NCI-H774 (cell line): ENCODE measurements at places on chromosomes 11 and 22.
A peak's percentile ranks its signal among the peaks of the same experiment; 100 is the strongest.

DNA sequence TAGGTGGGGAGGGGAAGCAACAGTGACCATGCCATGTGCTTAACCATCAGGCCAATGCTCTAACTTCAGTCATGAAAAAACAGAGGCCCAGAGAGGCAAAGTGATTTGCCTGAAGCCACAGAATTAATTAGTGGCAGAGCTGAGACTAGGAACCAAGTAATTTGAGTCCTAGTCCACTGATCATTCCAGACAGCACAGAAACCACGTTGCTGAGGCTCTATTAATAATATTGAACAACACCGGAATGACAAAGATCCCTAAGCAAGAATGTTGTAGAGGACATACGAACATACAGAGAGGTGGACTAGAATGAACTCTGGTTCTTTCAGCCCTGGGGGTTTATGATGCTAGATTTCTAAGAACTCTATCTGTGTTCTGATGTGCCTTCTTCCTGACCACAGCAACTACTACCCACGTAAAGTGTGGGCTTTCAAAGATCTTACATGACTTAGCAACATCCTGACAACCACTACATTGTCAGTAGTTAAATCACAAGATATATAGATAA is 92.3 kb downstream of the GAB2 start:
- DNase-seq = no peak

GRCh38 chr22:49278340-49278739 is 549.3 kb downstream of the BRD1 start:
- no peak for DNase-seq

- DNase-seq = no peak
Observed at GRCh38 chr11:128133501-128133900, 453.9 kb downstream of the ETS1 start.

DNA sequence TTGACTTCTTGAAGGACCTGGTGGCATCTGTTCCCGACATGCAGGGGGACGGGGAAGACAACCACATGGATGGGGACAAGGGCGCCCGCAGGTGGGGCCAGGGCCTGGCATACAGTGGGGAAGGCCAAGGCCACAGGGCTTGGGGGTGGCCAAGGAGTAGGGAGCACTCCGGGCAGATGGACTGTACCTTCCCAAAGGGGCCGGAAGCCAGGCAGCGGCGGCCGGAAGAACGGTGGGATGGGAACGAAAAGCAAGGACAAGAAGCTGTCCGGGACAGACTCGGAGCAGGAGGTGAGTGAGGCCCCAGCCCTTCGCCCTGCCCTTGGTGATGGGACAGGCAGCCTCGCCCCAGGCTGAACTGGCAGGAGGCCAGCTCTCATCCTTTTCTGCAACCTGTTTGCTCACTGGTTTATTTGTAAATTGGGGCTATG is 1.2 kb downstream of the DRAP1 start:
- no peak for DNase-seq

DNA sequence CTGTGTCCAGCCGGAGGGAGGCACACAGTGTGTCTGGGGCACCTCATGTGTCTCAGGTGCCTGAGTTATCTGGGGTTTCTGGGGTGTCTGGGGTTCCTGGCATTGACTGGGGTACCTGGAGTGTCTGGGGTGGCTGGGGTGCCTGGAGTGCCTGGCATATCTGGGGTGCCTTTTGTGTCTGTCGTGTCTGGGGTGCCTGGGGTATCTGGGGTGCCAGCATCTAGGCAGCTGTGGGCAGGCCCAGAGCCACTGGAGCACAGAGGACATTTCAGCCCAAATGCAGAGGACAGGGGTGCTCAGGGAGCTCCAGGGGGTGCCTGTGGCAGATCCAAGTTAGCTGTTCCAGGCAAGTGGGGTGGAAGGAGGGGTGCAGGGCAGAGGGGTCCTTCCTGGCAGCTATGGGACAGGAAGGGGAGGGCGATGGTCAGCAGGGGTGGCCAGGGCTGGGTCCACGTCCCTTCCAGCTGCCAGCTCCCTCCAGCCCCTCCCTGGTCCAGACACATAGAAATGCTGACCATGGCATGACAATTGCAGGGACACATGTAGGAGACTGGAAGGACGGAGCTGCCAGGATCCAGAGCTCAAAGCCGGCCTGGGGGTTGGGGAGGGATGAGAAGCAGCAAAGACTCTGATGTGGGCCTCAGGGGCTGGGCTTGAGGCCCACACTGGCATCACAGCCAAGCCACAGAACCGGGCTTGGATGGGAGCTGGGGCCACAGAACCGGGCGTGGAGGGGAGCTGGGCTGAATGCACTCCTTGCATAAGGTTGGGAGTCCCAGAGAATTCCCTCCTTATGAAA is 133.0 kb downstream of the BRD1 start:
- no peak for DNase-seq

GRCh38 chr22:47395481-47395880 is 633.0 kb downstream of the TBC1D22A start:
- peak; percentile 8 for DNase-seq

DNA sequence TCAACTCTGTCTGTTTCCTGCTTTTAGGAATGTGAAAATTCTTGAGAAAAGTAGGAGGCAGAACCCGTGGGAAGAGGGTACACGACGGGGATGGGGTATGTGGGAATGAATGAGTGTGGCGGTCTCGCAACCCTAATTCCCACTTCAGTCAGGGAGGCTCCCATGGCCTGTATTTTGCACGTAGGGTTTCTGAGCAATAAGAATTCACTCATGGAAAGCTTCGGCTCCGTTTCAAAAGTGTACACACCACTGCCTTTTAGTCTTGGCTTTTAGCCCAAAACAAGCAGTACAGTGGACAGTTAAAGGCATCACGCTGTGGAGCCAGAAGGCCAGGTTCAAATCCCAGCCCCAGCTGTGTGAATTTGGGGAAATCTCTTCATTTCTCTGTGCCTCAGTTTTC is 116.7 kb downstream of the MN1 start:
- DNase-seq = no peak

- DNase-seq = no peak
Observed at GRCh38 chr11:16956538-16957153, 57.6 kb downstream of the PLEKHA7 start.

- no peak for DNase-seq
Observed at GRCh38 chr11:15233371-15234165, 118.8 kb downstream of the INSC start.

GRCh38 chr11:66595245-66595904 is 2.4 kb downstream of the CCS start:
- DNase-seq = no peak

GRCh38 chr11:27212248-27212780 is 150.7 kb downstream of the CCDC34 start:
- no peak for DNase-seq

GRCh38 chr11:71399341-71399740 is 48.9 kb downstream of the DHCR7 start:
- DNase-seq = no peak

GRCh38 chr11:2807801-2808241 is 77.8 kb downstream of the CDKN1C start:
- no peak for DNase-seq

DNA sequence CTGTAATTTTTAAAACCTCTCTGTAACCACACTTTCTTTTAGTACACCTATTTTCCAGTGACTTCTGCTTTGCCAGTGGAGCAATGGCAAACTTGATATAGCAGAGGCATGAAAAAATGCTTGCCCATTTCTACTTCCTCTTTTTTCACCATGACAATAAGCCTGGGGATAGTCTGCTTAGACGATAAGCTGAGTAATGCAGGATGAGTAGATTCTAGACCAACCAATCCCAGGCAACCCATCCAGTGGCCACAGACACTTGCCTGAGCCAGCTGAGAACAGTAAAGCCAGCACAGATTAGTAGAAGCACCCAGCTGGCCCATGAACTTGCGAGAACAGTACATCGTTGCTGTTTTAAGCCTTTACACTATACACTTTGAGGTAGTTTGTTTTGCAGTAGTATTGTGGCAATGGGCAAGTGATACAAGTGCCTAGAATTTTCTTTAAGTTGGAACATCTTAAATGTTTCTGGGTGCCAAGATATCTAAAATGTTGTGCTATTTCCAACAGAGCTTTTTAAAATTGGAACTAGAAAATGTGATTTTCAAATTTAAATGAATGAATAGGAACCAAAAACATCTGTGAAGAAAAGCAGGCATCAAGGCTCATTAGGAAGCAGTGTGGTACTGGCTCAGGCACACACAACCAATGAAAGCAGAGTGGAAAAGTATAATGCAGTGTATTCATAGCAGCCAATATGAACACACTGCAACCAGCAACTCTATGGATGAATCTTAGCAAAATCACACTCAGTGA is 37.7 kb downstream of the DDI1 start:
- no peak for DNase-seq

DNA sequence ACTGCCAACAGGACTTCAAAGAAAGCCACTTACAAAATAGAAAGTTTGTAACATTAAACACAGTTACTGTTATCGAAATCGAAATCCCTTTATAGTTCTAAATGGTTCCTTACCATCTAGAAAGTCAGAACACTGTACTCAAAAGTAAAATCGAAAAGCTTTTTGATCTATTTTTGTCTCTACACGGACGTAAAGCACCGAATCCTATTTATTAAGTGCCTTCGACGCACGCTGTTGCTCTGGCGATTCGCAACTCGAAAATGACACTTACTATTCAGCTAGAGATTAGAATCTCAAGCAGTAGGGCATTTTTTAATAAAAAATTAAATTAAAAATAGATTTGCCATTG is 78.3 kb downstream of the LARGE1 start:
- no peak for DNase-seq

DNA sequence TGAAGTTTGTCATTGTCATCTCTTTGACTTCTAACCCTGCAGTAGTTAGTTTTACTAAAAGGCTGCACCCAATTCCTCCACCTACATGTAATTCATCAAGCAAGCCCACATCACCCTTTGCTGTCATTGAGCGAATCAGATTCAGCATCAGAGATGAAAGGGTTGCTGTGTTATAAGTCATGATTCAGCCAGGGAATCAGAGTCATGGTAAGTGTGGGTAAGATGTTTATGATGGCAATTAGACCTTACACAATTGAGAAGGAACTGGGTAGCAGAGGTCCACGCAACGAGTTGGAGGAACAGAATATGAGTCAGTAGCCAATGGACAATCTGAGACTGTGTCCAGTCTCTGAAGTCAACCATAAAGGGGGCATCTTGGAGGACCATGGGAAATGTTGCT is 162.8 kb upstream of the SNX19 start:
- no peak for DNase-seq

DNA sequence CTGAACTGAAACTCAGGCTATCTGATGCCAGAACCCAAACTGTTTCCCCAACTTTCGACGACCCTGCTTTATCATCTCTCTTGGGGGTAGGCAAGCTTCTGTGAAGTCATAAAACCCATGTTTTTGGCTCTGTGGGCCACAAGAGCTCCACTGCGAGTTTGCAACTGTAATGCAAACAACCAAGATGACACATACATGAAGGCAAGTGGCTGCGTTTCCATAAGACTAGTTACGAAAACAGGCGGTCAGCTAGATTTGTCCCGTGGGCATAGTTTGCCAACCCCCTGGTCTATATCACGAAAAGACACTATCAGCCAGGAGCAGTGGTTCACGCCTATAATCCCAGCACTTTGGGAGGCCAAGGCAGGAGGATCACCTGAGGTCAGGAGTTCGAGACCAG is 37.5 kb downstream of the TPST2 start:
- no peak for DNase-seq

DNA sequence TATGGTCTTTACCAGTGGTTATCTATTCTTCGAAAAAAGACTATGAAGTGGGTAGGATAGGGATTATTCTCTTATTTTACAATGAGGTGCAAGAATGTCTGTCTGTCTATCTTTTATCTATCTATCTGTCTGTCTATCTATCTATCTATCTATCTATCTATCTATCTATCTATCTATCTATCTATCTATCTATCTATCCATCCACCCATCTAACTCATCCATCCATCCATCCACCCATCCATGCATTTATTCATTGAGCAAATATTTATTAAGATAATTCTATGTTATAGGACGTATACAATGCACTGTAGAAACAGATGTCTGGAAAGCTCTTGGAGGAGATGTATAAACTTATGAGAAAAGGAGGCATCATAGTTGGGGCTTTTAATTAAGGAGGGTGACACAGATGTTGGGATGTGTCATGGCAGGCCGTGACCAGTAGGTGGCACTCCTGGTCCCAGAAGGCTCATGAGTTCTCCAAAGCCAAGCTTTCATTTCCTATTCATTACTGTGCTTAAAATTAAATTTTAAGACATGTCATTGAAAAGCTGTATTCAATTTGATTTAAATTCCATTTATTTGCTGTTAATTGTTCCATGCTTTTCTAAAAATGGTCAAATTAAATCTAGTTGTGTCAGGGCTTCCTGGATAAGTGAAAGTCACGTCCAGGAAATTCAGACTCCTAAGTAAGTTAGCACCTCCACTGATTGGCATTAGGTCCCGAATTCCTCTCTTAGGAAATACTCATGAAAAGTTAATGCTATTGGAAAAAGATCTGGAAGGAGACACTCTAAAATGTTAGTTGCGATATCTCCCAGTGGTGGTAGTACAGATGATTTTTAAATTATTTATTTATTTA is 19.0 kb upstream of the E2F8 start:
- DNase-seq = peak; percentile 47

DNA sequence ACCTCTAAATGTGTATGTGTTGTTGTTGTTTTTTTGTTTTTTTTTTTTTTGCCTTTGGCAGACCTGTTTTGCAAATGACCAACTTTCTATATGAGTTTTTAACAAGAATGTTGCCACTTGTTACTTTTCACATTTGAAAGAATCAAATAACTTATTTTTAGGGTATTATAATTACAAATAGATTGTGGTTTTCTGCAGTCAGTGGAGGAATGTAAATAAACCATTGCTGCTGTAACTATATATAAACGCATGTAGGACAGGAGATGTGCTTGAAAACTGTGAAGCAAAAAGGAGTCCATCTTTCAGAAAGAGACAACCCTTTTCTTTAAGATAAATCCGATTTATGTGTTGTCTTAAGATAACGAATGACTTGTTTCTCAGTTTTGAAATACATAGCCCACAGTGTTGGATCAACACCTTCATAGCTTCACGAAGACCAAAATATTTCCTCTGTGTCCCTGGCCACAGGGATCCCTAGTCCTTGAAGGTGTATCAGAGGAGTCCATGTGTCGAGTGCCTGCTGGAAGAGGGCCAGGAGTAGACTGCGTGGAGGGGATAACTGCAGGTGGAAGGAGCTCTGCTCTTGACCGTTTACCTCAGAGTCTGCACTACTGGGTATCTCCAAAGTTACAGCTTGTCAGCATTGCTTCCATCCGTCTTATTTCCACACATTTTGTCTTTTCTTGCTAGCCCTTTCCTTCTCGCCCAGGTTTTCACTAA is 24.7 kb downstream of the TNRC6B start:
- no peak for DNase-seq

- no peak for DNase-seq
Observed at GRCh38 chr11:77082838-77083565, 16.2 kb downstream of the CAPN5 start.

GRCh38 chr11:74106124-74106523 is 64.7 kb downstream of the C2CD3 start:
- no peak for DNase-seq

DNA sequence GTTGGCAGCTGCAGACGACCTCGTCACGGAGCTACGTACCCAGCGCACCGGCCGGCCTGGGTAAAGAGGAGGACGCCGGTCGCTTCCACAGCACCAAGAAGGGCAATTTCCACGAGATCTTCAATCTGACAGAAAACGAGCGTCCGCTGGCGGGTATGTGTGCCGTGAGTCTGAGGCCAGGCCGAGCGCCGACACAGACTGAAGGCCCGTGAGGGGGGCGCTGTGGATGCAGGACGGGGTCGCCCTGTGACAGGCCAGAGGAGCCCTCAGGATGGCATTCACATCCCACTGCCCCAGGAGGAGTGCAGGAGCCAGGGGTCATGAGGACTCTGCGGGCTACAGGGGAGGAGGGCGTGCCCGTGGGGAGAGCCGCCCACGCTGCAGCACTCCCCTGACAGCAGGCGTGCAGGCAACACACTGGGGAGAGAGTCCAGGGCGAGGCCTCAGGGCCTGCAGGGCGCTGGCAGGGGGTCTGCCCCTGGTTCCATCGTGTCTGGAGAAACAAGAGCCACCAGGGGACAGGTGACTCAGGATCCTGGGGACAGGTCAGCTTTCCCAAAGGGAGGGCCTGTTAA is 53.6 kb downstream of the GRAMD4 start:
- DNase-seq = no peak
